Memory B cell (primary cell): ENCODE measurements at places on chromosomes 11 and 22.

GRCh38 chr22:17954200-17954859 is 70.0 kb downstream of the MICAL3 start:
- H3K4me3 ChIP-seq, result no peak overlapping the region
- H3K4me1 ChIP-seq, result peaks cover 47% of the 10 kb centered on the region
- peak overlapping the region; percentile 36 for H3K27ac ChIP-seq
- no peak for DNase-seq

- H3K4me1 ChIP-seq, result peaks cover 40% of the 10 kb centered on the region
- DNase-seq, result no peak
- no peaks in the 10 kb centered on the region for H3K27me3 ChIP-seq
- H3K27ac ChIP-seq, result no peak overlapping the region
- peaks cover 16% of the 10 kb centered on the region for H3K36me3 ChIP-seq
- H3K4me3 ChIP-seq, result no peak overlapping the region
Measured at GRCh38 chr11:61960532-61960931, 6.9 kb downstream of the FTH1 start.

- DNase-seq, result peak; percentile 91
- peaks cover 4% of the 10 kb centered on the region for H3K36me3 ChIP-seq
- H3K4me1 ChIP-seq, result peaks cover 6% of the 10 kb centered on the region
- H3K27ac ChIP-seq, result peak within 1 kb of the TSS; percentile 91
Measured at GRCh38 chr11:22829231-22830081, at the start of gene SVIP. SVIP (minus strand) TSS chr11:22829801; CDS start chr11:22829748, 53 bp downstream.

- no peak overlapping the region for H3K27ac ChIP-seq
- H3K4me3 ChIP-seq, result no peak overlapping the region
- no peaks in the 10 kb centered on the region for H3K27me3 ChIP-seq
- H3K4me1 ChIP-seq, result no peaks in the 10 kb centered on the region
Measured at GRCh38 chr11:132685174-132685611, 847.1 kb downstream of the OPCML start.
